ENCODE measurements at places on chromosomes 3 and 15. TPM values are rescaled to one million over a fixed set of nuclear protein-coding genes. Genes with fewer than 3 reads are reported as not detected.

LRRIQ4 gene
- total RNA-seq: 0.09 TPM

MUC4 gene
- 0.18 TPM for total RNA-seq

A4GNT gene
- total RNA-seq: not detected

RTP3 gene
- total RNA-seq: 0.04 TPM

TCTA gene
- total RNA-seq: 13.3 TPM

DNA sequence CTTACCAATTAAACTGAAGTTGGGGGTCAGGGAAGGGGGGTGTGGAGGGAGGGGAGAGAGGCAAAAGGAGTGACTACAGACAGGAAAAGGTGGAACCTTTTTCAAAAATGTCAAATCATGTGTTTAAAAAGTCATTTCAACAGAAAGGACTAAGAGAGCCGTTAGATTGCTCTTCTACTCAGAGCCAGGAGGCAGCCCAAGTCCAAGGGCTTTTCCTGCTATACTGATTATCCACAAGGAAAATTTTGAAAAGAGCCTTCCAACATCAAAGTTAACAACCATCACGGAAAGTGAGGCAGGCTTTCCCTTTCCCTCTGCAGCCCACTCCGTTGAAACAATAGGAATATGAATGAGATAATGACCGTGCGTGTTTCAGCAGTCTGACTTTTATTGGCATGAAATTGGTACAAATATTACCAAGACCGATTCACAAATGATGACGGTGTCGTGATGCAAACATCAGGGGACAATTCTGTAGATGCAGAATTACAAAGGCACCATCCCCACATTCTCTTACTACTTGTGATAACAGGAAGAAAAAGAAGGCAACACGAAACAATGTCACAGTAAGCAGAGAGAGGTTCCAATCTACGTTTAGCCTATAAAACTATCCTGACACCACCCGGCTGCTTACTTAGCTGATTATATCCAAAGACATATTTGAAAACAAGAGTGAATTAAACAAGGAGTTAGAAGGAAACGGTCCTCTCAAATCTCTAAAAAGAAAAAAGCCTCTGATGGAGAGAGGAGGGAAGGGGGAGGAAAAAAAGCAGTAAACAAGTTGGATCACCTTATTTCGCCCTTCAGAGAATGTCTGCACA is 453.7 kb downstream of the FOXP1 start:
- H3K27ac ChIP-seq: peak overlapping the region; percentile 96
- DNase-seq: peak; percentile 88
- H3K36me3 ChIP-seq: no peaks in the 10 kb centered on the region
- H3K27me3 ChIP-seq: no peaks in the 10 kb centered on the region
- peak overlapping the region; percentile 57 for H3K4me3 ChIP-seq
- H3K4me1 ChIP-seq: peaks cover 14% of the 10 kb centered on the region

DNA sequence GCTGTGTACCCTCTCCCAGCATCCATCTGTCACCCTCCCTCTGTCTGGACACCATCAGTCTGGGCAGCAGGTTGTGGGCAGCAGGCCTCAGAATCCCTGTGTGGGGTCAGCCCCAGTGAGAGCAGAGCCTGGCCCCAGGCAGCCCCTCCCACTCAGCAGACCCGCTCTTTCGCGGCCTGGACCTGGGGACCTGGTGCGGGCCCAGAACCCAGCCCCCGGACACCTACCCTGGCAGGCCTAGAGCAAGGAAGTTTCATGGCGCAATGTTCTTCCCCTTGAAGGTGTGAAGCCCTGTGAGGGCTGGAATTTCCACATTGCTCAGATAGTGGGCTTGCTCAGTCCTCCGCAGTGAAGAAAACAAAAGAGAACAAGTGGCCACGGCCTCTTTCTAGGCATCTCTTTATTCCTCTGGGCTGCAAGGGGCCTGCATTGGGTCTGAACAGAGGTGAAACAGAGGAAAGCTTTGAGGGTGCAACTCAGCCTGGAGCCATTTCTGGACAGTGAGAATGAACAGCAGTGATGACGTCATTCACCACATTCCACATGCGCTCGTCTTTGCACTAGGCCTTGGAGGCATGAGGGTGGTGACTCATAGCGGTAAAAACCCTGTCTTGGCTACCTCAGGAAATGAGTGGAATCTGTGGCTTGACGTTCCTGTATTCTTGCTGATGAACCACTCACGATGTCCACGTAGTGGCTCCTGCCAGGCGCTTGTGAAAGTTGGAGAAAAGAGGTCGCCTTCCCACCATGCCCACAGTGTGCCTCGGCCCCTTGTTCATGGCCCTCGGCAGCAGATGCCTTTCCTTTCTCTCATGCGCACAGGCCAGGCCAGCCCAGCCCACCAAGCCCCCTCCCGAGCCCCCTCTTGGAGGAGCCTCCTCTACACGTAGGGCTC is 66.1 kb downstream of the SLC30A4 start:
- H3K27me3 ChIP-seq: no peaks in the 10 kb centered on the region
- no peaks in the 10 kb centered on the region for H3K4me1 ChIP-seq
- no peak overlapping the region for H3K4me3 ChIP-seq
- DNase-seq: peak; percentile 44
- H3K36me3 ChIP-seq: no peaks in the 10 kb centered on the region
- no peak overlapping the region for H3K27ac ChIP-seq

SENP8 gene
- total RNA-seq: 4.2 TPM

- H3K36me3 ChIP-seq: no peaks in the 10 kb centered on the region
- H3K27ac ChIP-seq: peak overlapping the region; percentile 98
- peaks cover 7% of the 10 kb centered on the region for H3K4me1 ChIP-seq
- H3K27me3 ChIP-seq: no peaks in the 10 kb centered on the region
- DNase-seq: peak; percentile 99
- H3K4me3 ChIP-seq: peak overlapping the region; percentile 93
These were observed 10.8 kb upstream of the SHF start for GRCh38 chr15:45198337-45199135.

DNA sequence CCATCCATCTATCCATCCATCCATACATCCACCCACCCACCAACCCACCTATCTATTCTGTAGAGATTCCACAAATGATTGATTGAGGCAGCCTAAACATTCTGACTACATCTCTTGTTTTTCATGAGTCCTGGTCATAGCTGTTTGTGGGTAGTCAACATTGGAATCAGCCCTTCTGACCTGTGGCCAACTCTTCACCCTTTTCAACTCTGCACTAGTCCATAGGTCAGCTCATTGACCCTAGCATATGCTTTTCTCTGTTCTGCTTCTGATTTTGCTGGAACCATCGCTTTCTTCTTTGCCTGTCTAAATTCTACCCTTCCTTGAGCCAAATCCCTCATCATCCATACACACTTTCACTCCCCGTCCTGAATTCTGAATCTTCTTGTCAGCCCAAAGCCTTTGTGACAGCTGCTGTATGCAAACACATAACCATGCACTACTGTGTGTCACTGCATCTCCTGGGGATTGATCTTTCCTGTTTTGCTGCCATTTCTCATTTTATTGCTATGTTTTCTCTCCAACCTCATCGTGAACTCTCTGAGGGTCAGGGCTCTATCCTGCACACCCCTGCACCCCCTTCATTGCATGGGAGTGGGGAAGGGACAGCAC is 16.8 kb upstream of the KCTD6 start:
- no peak for DNase-seq
- no peak overlapping the region for H3K27ac ChIP-seq
- H3K4me3 ChIP-seq: no peak overlapping the region
- peaks cover 14% of the 10 kb centered on the region for H3K4me1 ChIP-seq

DNA sequence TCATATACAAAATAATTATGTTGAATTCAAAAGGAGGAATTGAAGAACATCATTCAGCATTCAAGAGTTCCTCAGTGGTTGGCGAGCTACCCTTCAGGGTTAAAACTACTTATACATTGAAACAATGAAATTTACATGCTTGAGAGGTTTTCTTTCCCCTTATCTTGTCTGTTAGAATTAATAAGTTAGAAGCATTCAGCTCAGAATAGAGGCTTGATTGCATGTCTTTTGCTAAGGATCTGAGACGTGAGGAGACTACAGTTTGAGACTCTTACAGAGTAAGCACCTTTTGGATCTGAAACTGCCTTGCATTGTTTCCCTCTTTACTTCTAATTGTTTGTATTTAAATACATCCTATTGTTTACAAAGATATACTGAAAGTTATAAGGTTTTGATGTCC is 157.6 kb downstream of the NSUN3 start:
- H3K27ac ChIP-seq: no peak overlapping the region
- H3K27me3 ChIP-seq: no peaks in the 10 kb centered on the region
- DNase-seq: no peak
- no peaks in the 10 kb centered on the region for H3K4me1 ChIP-seq

DNA sequence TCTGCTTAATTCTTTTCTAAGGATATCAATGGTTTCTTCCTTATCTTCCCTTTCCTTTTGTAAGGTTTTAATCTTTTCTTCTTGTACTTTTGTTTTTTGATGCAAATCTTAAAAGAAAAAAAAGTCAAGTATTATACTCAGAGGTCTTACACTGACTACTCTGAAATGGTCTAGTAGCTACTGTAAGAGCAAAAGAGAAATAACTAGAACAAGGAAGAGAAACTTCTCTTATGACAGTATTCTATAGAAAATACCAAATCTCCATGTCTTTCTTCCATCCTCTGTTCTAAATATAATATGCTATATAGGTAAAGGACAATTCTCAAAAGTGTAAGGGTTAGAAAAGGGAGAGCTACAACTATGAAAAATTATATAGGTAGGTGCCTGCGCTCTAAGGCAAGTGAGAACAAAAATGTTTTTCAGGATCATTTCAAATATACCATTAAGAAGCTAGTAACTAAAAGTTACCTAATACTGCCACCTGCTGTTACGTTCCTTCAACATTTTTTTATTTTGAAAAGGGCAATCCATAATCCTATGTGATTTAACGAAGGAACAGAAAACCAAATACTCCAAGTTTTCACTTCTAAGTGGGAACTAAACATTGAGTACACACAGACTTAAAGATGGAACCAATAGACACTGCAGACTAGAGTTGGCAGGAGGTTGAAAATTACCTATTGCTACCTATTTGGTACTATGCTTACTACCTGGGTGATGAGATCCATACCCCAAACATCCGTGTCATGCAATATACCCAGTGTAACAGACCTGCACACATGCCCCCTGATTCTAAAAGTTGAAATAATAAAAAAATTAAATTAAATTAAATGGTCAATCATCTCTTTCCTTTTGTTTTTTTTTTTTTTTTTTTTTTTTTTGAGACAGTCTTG is 36.7 kb downstream of the CIP2A start:
- no peaks in the 10 kb centered on the region for H3K27me3 ChIP-seq
- DNase-seq: peak; percentile 69
- H3K27ac ChIP-seq: no peak overlapping the region
- H3K36me3 ChIP-seq: peaks cover 2% of the 10 kb centered on the region

DNA sequence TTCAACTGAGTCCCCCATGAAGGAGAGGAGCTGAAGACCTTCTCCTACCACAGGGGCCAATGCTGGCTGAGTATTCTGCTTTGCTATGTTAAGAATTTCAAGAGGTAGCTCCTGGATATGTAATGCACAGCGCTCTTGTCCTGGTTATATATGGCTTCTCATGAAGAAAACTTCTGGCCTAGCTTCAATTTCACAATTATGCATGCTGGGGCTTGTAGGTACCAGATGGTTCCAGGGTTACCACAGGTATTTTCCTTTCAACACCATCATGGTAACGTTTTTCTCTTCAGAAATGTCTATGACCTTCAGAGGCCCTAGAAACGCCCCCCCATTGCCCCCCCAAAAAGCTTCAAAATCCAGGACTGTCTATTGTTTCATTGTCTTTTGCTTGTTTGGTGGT is 311.7 kb upstream of the ICE2 start:
- H3K36me3 ChIP-seq: no peaks in the 10 kb centered on the region
- H3K27me3 ChIP-seq: no peaks in the 10 kb centered on the region
- no peaks in the 10 kb centered on the region for H3K4me1 ChIP-seq
- no peak for DNase-seq

RPL15 gene
- total RNA-seq: 2,527 TPM

DNA sequence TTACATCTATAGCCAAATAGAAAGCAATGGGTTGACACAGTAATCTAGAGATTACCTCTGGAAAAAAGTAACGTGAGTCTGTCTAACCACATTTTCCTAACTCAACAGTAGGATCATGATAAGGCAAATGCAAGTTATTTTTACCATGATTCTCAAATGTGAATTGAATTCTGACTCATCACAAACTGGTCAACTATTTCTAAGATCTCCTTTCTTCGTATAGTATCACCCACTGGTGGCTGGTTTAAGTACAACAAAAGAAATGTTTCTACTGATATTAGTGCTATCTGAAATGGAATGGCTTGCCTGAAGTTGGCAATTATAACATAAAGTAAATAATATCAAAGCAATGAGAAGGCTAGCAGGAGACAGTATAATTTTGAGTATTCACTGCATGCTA is 102.2 kb downstream of the ABI3BP start:
- no peak for DNase-seq
- H3K36me3 ChIP-seq: peaks cover 5% of the 10 kb centered on the region
- H3K4me3 ChIP-seq: no peak overlapping the region
- H3K4me1 ChIP-seq: no peaks in the 10 kb centered on the region
- no peaks in the 10 kb centered on the region for H3K27me3 ChIP-seq
- H3K27ac ChIP-seq: no peak overlapping the region

ROPN1B gene
- not detected for total RNA-seq

GRCh38 chr3:132723024-132723950 is 1.1 kb upstream of the NPHP3 start:
- peaks cover 12% of the 10 kb centered on the region for H3K4me1 ChIP-seq
- H3K4me3 ChIP-seq: peak overlapping the region; percentile 69
- no peaks in the 10 kb centered on the region for H3K27me3 ChIP-seq
- peaks cover 4% of the 10 kb centered on the region for H3K36me3 ChIP-seq
- no peak for DNase-seq
- H3K27ac ChIP-seq: peak overlapping the region; percentile 96

DNA sequence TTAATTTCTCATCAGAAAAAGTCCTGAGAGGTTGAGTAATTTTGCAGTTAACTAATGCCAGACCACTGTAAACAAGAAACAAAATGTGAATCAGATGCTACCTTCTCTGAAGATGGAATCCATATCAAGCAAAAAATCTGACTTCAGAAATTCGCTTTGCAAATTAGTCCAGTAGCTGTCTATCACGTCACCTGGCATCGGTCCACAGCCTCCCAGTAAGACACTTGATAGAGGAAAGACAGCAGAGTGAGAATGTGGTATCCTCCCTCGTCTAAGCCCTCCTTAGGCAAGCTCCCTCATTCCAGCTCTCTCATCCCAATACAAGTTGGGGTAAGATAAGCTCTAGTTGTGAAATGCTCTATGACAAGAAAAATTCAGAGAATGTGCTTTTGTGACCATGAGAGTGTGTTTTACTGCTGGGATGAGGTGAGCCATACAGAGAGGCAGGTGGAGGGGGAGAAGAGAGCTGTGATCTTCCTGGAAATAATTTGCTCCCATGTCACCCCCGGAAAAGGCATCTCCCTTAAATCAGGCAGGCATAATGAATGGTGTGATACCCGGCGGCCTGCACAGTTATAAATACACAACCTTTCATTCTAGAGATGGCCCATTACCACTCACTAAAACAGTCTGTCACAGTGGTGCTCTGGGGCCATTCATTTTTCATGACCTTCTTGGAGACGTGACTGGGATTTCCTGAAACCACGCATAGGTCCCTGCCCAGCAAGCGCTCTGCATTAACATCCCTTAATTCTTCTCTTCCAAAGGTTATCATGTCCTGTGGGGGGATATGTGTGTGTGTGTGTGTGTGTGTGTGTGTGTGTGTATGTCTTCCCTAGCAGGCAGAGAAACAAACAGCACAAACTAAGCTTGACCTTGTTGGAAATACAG is 602.0 kb upstream of the KCNMB2 start:
- H3K36me3 ChIP-seq: no peaks in the 10 kb centered on the region
- no peaks in the 10 kb centered on the region for H3K27me3 ChIP-seq
- no peak for DNase-seq
- peaks cover 10% of the 10 kb centered on the region for H3K4me1 ChIP-seq
- H3K27ac ChIP-seq: no peak overlapping the region

- peak; percentile 49 for DNase-seq
- H3K36me3 ChIP-seq: no peaks in the 10 kb centered on the region
- H3K27ac ChIP-seq: no peak within 1 kb of the TSS
- H3K4me1 ChIP-seq: peaks cover 33% of the 10 kb centered on the region
- H3K4me3 ChIP-seq: peak within 1 kb of the TSS; percentile 47
These were observed at the start of gene ONECUT1 for GRCh38 chr15:52790169-52790708. TSS of gene ONECUT1 (minus strand) at chr15:52790336. CDS start at chr15:52789884, 452 bp downstream.

All from muscle of leg (tissue), 16 donors.